ENCODE measurements at places on chromosomes 7 and 10. TPM values are rescaled to one million over a fixed set of nuclear protein-coding genes. Genes with fewer than 3 reads are reported as not detected.

DNA sequence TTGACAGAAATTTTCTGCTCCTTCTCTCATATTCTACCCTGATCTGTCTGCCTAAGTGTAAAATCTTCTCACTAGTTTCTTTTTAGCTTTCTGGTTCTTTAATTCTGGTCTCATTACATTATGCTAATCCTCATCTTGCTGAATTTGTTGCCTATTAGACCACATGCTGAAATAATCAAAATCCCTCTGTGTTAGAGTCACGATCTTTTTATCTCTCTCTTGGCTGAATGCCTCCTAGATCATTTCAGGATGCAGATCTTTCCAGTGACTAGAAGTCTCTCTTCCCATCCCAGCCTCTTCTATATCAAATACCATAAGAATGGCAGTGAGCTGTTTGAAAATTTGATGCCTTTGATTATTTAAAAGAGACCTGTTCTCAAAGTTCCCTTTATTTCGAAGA, 661.9 kb downstream of the SORCS1 start:
- no peak for DNase-seq

DNA sequence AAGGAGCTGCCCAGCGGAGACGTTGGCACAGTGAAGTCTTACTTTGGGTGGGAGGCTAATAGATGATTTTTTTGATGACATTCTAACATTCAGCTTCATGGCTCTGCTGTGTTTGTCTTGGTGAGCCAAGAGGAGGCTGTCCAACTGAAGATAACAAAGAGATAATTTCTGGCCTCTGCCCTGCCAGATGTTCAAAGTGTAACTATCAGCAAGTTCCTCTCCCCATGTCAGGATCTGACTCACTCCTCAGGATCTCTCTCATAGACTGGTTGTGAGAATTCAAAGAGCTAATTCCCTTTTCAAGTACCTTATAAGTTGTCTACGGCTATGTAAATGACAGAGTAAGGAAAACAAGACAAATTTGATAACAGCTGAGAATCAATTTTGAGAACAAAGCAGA, 1340.9 kb downstream of the XPNPEP1 start:
- DNase-seq, result no peak

- DNase-seq, result peak; percentile 50
Observed at GRCh38 chr10:31771331-31771831, 157.2 kb downstream of the ARHGAP12 start.

DNA sequence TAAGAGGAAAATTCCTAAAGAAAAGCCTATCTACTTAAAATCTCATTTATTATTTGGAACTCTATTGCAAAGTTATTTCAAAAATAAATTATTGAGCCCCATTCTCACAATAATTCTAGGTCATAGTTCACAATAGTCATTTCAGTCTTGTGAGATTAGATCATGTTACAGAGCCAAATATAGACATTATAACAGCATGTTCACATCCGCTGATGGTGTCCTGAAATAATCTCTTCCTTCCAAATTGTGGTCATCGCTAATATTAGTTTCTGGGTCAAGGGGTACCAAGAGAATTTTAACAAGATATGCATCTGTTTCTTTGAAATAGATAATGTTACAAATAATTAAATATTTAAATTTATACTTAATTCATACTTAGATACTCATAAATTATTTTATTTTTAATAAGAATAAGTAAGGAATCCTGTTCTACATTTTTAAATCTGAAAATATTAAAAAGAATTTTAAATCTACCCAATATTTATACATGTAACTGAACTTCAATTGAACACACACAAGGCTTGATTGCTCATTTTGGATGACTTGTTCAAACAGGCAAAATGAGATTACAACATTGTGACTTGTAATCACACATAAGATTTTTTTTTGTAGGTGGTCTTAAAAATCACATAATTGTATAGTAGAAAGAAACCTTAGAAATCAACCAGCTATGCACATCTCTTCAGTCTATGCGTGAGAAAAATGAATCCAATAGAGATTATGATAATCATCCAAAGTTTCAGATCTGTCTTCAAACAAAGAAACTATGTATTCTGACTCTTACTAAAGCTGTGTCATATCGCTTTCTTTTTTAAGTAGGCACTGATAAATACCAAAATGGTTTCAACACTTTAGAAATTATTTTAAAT, 13.1 kb downstream of the GNAT3 start:
- no peak for DNase-seq

The WDR86 gene
- total RNA-seq, result 6.2 TPM

The PPP1R3A gene
- not detected for total RNA-seq

DNA sequence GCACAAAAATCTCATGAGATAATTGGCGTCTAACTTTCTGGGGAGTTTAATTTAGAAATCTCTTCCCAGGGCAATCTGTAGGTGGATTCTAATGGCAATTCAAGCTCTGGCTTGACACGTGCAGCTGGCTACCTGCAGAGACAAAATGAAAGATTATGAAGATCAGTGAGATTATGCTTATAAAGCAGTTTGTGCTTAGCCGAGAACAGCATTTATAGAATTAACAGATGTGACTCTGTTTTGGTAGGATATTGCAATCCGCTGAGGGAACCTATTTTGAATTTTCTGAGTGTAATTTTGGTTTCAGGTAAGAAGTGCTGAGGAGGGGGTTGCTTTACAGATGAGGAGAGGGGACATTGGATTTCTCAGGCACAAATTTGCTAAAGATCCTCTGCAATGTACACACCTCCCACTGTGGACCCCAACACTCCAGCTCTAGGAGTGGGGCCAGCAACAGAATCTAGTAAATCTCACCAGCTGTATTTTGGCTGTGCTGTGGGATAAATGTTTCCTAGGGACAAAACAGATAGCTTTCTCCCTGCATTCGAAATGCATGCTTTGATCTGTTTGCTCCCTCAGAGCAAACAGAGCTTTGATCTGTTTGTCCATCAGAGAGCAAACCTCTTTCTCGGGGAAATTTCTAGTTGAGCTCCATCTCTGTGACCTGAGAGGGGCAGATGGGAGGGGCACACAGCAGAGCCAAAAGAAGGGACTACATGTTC, 7.4 kb downstream of the GJD4 start:
- DNase-seq, result no peak

The HPS6 gene
- total RNA-seq, result 7.0 TPM

The TMEM236 gene
- total RNA-seq, result 9.6 TPM

DNA sequence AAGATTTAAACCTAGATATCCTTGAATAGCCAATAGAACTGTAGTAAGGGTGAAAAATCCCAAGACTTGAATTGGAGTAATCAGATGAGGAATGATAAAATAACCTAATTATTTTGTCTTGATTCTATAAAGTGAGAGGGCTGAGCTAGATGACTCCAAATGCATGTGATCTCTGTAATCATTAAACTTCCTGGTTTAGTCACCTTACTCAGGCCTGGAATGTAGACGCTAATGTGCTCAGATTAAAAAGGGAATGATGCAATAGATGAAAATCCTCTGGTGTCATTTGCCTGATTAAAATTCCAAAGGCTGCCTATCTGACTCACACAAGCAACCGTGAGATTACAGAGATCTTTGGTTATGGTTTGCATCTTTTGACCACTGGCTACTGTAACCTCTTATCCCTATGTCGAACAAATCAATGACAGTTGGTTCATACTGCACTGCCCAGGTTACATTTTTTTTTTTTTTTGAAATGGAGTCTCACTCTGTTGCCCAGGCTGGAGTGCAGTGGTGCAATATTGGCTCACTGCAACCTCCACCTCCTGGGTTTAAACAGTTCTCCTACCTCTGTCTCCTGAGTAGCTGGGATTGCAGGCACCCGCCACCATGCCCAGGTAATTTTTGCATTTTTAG, 2.9 kb upstream of the HKDC1 start:
- DNase-seq, result peak; percentile 37

The IDI2 gene
- 2.9 TPM for total RNA-seq

The OR2A5 gene
- not detected for total RNA-seq

The ELN gene
- total RNA-seq, result 274 TPM

GRCh38 chr7:156560075-156560474, 80.5 kb upstream of the RNF32 start:
- DNase-seq, result no peak

DNA sequence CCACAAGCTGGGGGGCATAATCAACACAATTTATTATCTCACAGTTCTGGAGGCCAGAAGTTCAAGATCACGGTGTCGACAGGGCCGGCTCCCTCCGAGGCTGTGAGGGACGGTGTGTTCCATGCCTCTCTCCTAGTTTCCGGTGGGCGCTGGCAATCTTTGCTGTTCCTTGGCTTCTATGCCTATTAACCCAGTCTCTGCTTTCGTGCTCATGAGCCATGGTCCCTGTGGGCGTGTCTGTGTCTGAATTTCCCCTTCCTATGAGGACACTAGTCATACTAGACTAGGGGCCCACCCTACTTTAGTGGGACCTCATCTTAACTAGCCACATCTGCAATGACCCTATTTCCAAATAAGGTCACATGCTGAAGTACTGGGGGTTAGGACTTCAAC, 29.4 kb downstream of the HIPK2 start:
- no peak for DNase-seq

The POLR2J gene
- 8.1 TPM for total RNA-seq

DNA sequence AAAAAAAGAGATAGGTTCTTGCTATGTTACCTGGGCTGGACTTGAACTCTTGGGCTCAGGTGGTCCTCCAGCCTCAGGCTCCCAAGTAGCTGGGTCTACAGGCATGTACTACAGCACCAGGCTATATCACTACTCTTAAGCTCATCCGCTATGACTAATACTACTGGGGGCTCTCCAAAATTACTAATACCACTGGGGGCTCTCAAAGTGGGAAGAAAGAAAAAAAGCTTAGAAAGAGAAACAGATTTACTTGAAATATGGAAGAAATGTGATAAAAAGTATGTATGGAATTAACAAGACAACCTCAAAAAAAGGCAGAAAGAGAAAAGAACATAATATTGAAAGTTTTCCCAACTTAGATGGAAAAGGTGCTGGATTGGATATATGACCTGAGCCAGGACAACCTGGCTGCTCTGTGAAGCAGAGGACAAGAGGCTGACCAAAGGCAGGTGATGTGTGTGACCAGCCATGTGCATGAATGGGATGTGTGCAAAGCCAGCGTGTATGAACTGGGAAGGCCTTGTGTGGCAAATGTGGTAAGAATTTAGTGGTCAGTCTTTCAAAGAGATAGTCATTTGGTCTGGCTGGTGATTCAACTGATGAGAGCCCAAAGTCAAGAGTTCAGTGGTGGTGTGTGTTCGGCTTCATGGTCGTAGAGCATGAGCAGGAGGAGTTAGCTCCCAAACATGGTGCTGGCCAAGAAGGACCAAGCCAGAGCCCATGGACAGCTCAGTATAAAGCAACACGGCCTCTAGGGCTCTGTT, 232.4 kb upstream of the KLF14 start:
- DNase-seq, result no peak

DNA sequence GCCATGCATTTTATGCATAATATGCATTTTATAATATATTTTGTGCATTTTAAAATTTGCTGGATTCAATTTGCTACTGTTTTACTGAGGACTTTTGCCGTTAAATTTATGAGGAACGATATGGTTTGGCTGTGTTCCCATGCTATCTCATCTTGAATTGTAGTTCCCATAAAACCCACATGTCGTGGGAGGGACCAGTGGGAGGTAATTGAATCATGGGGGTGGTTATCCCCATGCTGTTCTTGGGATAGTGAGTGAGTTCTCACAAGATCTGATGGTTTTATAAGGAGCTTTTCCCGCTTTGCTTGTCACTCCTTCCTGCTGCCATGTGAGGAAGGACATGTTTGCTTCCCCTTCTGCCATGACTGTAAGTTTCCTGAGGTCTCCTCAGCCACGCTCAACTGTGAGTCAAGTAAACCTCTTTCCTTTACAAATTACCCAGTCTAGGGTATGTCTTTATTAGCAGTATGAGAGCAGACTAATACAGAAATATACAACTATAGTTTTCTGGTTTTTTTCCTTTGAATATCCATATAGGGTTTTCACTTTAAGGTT, 201.4 kb upstream of the SH2B2 start:
- no peak for DNase-seq

DNA sequence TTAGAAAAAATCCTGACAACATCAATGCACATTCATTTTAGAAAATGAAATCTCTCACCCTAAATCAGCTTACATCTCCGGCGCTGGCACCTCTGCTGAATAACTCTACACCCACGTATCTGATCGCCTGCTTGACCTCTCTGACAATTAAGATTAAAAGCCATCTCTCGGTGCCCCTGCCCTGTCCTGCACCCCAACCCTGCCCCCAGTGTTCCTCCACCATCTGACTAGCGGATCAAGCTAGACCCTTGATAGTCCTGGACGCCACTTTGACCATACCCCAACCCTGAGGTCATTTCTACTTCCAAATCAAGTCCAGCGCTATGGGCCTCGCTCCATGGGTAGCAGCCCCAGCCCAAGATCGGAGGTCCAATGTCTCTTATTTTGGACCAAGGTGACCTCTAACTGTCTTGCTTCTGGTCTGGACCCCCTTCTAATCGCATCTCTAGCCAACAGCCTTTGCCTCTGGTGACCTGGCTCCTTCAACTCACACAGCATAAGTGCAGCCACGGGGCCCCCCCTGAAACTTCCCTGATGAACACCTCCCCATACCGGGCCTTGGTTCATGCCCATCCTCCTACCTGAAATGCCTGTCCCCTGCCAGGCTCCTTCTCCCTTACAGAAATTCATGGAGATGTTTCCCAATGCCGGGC, 28.5 kb downstream of the BTBD16 start:
- no peak for DNase-seq

DNA sequence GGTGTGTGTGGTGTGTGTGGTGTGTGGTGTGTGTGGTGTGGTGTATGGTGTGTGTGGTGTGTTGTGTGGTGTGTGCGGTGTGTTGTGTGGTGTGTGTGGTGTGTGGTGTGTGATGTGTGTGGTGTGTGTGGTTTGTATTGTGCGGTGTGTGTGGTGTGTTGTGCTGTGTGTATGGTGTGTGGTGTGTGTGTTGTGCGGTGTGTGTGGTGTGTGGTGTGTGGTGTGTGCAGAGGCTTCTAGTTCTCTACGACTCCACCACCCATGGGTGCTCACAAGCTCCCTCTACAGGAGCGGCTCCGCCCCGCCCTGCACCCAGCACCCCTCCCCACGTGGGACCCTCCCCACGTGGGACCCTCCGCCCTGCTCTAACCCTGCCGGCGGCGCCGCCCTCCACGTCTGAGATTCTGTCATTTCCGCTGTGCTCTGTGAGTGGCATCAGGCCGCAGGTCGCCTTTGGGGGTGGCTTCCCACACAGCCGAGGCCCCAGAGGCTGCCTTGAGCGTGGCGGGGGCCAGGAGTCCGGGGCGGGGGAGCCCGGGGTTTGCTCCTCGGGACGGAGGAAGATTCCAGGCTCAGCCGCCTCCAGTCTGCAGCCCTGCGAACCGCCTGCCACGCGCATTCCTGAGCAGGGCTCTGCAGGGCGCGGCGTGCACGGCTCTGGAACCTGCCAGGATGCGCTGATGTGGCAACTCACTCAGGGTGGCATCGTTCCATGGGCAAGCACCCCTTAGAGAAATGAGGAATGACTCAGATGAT, 37.0 kb upstream of the DNAJB6 start:
- DNase-seq, result no peak

GRCh38 chr10:110462166-110463095, 35.3 kb upstream of the DUSP5 start:
- DNase-seq, result no peak

The TAS2R41 gene
- not detected for total RNA-seq

GRCh38 chr7:50863053-50863452, 80.4 kb upstream of the GRB10 start:
- DNase-seq, result no peak

- DNase-seq, result no peak
Observed at GRCh38 chr7:55066524-55066923, 47.7 kb downstream of the EGFR start.

The VIPR2 gene
- total RNA-seq, result 3.5 TPM
